ENCODE measurements at places on chromosomes 7 and 10. TPM values are rescaled to one million over a fixed set of nuclear protein-coding genes. Genes with fewer than 3 reads are reported as not detected.

CYP3A5 gene
- 7.5 TPM for total RNA-seq

GRCh38 chr7:134701272-134701671 is 54.6 kb downstream of the BPGM start:
- H3K27me3 ChIP-seq = no peaks in the 10 kb centered on the region
- no peak for DNase-seq

DNA sequence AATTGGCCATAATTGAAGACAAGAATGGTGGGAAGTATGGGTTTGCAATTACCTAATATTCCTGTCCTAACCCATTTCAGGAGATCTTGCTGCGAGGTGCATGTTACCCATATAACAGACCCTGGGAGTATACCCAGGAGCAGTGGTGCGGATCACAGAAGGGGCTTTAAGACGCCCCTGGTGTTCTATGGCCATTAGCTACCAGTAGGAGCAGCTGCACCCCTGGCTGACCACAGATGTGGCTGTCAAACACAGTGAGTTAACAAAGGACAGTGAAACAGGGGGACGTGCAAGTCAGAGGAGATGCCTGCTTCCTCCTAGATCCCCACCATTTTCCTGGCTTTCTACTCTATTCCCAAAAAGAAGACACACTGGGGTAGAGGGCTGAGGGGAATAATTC is 25.2 kb downstream of the AOC1 start:
- H3K36me3 ChIP-seq = no peaks in the 10 kb centered on the region
- no peak overlapping the region for H3K27ac ChIP-seq
- no peaks in the 10 kb centered on the region for H3K27me3 ChIP-seq
- no peak for DNase-seq

DNA sequence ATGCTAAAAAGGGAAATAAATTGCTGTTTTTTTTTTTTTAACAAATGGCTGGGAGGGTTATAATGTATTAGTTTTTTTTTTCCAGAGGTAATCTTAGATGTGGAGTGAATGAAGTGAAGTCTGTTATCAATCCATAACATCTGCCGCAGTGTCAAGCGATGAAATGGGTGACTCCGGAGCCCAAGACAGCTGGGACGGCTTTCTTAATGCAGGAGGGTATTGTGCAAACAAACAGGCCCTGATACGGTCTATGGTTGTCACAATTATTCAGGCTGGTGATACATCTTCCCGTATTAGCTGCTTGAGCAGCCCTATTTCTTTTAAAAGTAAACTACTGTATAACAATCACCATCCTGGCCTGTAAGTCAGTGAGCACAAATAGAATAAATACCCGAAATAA is 1231.2 kb downstream of the GATA3 start:
- no peaks in the 10 kb centered on the region for H3K27me3 ChIP-seq
- no peaks in the 10 kb centered on the region for H3K4me1 ChIP-seq
- no peaks in the 10 kb centered on the region for H3K36me3 ChIP-seq
- no peak overlapping the region for H3K4me3 ChIP-seq
- no peak overlapping the region for H3K27ac ChIP-seq
- no peak for DNase-seq

FKBP9 gene
- 93.8 TPM for total RNA-seq

GRCh38 chr7:12133865-12134264 is 77.2 kb upstream of the TMEM106B start:
- no peak overlapping the region for H3K27ac ChIP-seq
- no peak overlapping the region for H3K4me3 ChIP-seq
- no peak for DNase-seq
- no peaks in the 10 kb centered on the region for H3K36me3 ChIP-seq
- no peaks in the 10 kb centered on the region for H3K4me1 ChIP-seq

GNGT1 gene
- total RNA-seq = not detected

LRRD1 gene
- total RNA-seq = under 0.01 TPM

DNA sequence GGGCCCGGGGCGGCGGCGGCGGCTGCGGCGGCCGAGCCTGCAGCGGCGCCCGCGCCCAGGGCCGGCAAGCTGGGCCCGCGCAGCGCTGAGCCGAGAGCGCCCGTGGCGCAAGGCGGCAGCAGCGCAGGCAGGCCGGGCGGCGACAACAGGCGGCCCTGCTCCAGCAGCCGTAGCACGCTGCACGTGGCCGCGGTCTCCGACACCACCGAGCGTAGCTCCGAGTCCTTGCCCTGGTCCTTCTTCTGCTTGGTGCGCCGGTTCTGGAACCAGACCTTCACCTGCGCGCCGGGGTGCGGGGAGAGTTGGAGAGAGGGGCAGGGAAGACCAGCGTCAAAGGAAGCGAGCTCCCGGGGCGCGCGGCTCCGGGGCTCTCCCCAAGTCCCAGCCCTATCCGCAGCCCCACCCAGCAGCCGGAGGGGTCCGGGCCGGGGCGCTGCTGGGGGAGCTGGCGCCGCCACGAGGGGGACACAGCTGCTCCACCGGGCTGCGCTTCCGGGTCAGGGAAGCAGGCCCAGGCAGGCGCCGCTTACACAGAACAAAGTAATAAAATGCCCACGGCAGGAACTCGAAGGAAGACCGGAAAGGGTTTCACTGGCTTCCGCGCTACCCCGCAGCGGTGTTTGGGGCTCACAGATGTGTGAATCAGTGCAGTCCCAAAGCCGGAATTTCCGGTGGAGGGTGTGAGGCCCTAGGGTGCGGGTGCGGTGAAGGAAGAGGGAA is 3.6 kb downstream of the VAX1 start:
- no peaks in the 10 kb centered on the region for H3K36me3 ChIP-seq
- H3K27me3 ChIP-seq = peaks cover 91% of the 10 kb centered on the region
- peaks cover 60% of the 10 kb centered on the region for H3K4me1 ChIP-seq
- DNase-seq = no peak
- H3K27ac ChIP-seq = no peak overlapping the region

Measured in sigmoid colon (tissue), 7 donors.